ENCODE measurements at places on chromosomes 3 and 15. TPM values are rescaled to one million over a fixed set of nuclear protein-coding genes. Genes with fewer than 3 reads are reported as not detected.

DNA sequence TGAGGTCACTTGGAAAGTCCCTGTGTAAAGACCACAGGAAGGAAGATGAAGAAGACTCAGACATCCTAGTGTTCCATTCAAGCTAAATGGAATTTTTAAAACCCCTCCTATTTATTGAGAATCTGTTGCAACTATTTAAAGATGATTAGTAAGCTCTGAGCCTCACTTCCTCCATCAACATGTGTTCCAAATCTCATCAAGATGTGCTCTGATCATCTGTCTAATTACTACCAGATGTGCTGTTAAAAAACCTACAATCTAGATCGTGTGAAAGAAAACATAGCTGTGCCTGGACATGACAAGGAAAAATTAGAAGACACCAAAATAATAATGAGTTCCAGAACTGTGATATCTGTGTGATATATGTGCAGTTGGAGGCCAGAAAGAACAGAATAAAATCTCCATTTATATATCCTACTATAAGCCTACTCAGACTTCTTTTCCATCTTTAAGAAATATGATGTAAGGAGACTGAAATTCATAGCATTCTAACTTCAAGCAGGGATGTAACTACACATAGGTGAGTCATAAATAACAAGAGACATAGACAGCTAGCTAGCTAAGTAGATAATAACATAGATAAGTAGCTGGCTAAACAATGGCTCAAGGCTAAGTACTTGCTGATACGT is 7.8 kb downstream of the XPC start:
- no peak for DNase-seq

DNA sequence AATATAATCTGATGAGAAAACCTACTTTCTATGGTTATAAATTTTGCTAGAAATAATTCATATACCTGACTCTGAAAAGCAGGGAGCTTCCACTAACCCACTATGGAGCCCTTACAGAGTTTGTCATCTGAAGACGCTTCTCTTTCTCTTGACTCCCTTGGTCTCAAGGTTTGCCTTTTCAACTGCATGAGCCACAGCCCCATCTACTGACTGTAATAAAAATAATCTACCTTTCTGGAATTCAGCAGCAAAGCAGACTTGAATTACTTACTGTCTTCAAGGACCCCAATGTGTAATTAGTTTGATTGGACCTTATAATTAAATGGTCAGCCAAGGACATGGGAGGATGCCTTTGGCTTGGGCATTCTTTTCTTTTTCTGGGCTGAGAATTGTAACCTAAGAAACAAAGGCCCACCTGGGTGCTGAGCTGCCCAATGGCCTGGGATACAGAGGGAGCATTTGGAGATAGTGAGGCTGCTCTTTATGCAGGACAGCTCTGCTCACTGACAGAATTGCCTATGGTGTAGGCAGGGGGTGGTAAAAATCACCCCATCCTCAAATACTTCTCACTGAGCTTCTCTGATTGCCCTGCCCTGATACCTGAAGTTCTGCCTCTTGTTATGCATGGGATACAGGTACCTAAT is 178.6 kb upstream of the TRIM42 start:
- no peak for DNase-seq

DNA sequence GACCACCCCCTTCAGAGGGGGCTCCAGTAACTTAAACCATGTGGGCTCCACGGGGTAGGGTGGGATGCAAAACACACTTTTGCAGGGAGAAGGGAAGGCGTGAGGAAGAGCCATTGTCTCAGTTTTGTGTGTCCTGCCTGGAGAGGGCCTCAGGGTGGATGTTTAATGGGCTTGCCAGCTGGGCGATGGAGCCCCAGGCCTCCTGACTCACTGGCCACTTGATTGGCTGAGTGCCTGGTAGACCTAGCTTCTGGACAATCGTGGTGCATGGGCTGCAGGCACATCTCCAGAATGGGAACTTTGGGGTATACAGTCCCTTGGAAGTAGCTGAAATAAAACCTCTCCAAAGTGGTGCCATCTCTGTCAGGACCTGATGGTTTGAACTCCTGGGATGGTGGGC is 118.3 kb upstream of the MRPS22 start:
- no peak for DNase-seq

DNA sequence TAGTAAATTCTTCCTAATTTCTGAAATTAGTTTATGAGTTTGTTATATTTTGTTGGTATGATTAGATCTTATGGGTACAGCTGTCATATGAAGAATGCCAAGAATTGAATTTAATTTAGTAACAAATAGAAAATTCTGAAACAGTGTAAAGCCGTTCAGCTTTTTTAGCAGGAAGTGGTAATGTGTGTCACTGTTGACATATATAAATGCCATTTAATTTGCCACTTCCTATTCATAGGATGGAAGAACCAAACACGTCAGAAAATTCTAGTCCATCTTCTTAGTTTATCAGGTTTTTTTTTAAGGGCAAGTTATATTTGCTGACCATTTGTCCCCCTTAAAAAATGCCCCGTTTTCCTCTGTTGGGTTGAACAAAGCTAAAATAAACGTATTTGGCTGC is 43.0 kb downstream of the RAB8B start:
- DNase-seq = no peak

DNA sequence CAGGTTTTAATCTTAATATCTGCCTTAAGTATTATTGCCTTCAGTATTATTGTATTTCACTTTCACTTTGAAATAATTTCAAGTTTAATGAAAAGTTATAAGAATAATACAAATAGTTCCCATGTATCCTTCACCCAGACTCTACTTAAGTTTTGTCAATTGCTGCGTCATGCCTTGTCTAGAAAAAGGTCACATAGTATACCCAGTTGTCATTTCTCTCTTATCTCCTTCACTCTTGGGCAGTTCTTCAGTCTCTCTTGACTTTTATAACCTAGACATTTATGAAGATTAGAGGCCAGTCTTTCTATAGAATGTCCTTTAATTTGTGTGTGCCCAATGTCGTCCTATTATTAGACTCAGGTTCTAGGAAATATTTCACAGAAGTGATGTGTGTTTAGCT is 367.7 kb downstream of the LSAMP start:
- no peak for DNase-seq

DNA sequence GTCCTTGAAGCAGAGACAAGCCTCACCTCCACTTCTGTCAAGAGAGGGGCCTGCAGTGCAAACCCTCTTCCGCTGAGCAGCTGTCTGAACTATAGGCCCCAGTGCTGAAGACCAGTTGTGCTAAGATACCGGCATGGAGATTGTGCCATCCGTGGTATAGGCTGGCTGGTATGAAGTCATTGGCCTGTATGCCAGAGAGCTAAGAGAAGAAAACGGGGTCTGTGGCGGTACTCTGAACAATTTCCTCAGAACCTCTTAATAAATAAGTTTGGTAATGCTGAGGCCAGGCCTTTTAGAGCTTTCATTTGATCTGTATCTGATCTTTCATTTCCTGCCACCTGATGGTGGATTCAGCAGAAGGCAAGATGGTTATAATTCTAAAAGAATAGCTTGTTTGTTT is 123.0 kb downstream of the LRIG1 start:
- no peak for DNase-seq

DNA sequence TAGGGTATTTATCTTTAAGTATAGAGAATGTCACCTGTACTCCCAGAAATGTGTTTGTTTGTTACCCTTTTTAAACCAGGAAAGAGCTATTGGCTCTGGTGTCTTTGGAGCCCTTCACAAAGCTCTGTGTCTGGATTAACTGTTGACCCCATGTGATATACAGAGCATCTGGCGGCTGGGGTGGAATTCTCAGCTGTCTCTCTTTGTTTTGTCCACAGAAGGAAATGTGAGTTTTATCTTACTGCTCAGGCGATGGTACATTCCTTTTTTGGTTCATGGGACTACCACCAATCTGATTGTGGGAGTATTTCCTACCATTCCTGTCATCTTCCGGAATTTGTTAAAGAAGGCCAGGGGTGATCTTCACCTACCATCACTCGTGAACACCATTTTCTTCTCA is 120.3 kb downstream of the AKAP13 start:
- no peak for DNase-seq

DNA sequence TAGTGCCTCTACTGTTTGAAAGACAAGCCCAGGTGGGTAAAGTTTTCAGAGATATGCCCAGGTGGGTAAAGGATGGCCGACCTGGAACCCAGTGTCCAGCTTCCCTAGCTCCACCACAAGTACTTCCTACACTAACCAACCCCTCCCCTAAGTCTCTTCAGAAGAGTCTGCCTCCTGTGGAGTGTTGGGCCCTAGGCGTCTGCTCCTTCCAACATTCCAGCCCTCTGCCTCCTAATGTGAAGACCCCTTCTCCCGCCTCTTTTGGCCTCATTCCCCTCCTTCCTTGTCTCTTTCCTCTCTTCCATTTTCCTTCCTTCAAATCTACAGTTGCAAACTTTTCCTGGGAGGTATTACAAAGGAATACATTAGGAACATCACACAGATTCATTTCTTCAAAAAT is 38.6 kb downstream of the CNTN3 start:
- DNase-seq = no peak

DNA sequence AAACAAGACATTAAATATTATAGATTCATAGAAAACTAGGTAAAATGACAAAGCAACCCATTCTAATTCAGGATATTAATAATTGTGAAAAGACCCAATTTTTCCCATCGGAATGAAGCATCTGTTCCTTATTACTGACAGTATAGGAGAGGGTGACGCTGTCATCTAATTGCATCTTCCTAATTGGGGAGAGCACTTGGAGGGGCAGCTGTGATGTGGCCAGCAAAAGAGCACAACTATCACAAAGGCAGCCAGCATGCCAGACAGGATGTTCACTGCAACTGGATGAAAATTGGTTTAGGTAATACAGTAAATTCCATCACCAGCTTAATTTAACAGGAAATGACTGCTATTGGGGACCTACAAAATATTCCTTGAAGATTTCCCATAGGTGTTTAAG is 21.9 kb upstream of the MINAR1 start:
- DNase-seq = no peak

DNA sequence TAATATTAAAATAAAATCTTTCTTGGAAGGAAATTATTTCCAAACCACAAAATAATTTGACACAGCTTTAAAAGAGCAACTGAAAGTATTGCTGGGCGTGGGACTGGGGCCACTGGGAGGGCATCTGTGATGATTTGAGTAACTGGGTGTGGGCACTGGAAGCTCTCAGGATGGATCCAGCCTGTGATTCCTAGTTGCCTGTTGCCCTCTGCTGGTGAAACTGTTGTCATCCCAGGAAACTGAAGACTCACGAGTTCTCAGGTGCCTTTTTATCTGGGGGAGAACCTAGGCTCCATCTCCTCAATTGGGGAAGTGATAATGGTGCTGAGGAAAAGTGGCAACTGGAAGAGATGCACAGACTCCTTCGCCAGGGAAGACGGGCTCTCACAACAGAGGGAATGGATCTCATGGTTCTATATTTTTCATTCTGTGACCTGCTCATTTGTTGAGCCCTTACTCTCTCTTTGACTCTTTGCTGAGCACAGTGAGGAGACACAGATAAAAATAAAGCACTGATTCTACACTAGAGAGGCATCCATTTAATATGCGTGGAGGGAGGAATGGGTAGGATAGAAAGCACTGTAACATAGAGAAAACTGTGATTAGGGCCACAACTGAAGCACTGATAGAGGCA is 61.6 kb downstream of the TPRG1 start:
- no peak for DNase-seq

DNA sequence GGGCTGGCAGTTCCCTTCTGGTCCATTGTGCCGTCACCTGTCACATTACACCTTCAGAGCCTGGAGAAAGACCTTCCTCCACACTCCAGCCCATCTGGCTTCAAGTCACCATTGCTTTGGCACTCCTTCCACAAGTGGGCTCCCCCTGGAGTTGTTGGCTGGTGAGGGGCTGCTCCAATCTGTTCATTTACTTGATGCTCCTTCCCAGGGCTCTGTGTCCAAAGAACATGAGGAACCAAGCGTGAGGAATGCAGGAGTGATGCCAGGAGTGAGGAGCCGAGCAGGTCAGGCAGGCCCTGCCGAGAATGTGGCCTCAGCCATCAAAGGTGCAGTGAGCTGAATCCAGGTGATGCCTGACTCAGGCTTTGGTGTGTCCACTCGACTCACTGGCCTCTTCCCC is 57.2 kb downstream of the OXNAD1 start:
- no peak for DNase-seq

DNA sequence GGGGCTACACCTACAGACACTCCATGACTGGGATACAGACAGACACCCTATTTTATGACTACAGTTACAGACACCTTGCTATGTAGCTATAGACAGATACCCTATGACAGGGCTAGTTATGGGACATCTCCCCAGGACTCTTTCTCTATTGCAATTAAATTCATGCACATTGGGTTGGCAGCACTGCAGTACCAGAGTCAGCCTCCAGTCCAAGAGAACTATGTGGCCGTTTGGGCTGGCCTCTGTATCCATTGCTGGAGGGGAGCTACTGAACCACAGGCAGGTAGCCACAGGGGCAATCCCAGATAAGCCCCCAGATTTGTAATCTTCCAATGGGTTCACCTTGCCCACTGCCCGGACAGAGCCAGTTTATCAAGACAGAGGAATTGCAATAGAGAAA is 108.4 kb upstream of the SPATA16 start:
- peak; percentile 23 for DNase-seq

DNA sequence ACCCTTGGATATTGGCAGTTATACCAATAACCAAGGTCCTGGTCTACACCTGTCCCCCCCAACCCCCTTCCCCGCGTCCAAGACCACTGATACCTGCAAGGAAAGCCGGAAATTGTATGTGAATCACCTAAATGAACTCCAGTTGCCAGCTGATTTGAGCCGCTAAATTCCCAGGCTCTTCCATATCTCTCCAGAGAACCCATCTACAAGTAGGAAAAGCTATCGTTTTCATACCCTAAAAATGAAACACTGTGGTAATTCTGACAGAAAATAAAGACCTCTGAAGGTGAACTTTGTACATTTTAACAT is 114.2 kb upstream of the ICE2 start:
- DNase-seq = no peak

GRCh38 chr15:44694416-44694815 is 16.7 kb downstream of the PATL2 start:
- DNase-seq = no peak

Gene SCN11A
- total RNA-seq = 3.4 TPM

Gene SNTN
- total RNA-seq = not detected

Gene MST1R
- 3.1 TPM for total RNA-seq

Gene NOX5
- total RNA-seq = 24.6 TPM

Gene MELTF
- total RNA-seq = 3.1 TPM

Gene PCLAF
- 11.0 TPM for total RNA-seq

Gene RLBP1
- not detected for total RNA-seq

Gene COL7A1
- total RNA-seq = 33.7 TPM
